ENCODE measurements at places on chromosomes 1 and 21.

DNA sequence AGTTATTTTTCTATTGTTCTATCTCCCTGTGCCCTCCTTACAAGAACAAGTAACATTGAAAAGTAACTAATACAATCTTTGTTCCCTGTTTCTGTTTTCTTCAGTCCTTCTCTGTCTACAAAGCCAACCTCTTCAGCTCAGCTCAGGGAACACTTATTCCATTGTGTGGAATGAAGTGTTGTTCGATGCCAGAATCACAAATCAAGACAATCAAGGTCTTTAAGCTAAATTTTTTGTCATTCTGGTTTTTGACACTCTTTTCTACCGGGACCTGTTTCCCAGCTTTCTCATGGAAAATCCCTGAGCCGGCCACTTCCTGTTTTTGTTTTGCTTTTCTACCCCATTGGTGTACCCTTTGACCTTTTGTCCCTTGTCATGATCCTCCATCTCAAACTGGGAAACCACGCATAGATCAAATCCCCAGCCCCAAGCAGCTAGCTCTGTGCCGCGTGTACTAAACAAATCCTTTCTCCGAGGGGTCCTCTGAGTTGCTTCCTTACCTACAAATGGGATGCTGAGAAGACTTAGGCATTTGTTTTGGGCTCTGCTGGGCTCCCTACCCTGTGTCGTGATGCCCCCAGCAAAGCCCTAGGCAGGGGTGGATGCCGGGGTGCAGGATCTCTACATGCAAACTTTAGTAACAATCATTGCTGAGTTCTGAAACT, 141.8 kb downstream of the TOMM20 start:
- DNase-seq: no peak

- no peak for DNase-seq
These were observed 2.3 kb downstream of the RSBN1 start for GRCh38 chr1:113809670-113810602.

DNA sequence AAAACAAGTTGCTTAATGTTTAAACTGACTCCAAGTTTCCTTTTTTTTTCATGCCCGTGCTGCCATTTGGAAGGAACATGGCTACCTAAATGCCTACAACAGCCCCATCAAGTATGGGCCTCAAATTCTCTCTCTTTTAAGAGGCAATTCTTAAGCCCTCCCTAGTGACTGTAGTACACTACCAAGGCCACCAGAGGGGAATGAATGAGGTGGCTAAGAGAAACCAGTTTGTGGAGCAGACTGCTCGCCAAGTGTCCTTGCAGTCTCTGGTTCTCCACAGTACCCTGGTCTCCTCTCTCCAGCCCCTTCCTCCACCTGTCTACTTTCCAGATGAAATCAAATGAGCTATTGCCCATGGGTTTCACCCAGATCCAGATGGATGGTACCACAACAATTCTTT, 1809.6 kb downstream of the BRINP3 start:
- DNase-seq: no peak

DNA sequence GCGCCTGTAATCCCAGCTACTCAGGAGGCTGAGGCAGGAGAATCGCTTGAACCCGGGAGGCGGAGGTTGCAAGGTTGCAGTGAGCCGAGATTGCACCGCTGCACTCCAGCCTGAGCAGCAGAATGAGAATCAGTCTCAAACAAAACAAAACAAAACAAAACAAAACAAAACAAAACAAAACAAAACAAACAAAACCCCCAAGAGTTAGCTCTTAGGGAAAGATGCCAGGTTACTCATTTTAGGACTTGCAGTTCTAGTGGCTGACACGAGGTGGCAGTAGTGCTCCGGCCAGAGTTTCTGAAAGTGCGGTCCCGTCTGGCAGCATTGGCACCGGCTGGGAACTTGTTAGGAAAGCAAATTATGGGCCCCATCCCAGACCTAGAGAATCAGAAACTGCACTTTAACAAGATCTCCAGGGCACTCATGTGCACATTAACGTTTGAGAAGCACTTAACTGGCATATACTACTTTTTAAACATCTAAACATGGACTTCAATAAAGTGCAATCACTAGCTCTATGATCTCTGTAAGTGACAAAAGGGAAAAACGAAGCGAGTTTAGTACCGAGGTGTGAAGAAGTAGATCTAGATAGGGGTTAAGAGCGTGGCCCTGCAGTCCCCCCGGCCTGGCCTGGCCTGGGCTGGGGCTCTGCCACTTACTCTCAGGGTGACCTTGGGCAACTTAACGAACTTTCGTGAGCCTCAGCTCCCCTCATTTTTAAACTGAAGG, 41.9 kb upstream of the TNFRSF1B start:
- peak; percentile 70 for DNase-seq

DNA sequence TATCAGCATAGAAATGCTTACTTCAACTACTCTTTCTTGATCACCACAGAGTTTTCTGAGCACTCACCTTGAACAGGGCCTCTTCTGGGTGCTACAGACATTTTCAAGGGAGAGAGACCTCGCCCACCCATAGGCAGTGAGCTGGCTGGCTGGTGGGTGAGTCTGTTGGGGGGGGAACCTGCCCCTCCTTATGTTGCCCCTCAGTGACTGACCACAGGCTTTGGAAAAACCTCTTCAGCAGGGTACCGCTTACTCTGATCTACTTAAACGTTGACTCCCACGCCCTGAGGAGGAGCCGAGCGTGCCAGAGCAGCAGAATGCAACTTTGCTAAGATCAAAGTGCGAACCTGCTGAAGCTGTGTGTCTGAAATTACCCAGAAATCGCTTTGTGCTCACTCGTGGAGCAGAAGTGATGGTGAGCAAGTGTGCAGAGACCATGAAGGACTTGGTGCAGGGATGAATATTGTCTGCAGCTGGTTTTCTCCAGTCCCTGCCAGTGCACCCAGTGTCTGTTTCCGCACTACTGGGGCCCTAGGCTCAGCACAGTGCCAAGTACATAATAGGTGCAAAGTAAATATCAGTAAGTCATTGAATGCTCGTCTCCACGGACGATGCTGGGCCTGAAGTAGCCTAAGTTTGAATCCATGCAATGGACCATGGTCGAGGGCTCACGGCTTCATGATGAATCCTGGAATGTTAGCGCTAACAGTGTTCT, 158.7 kb upstream of the IRF2BP2 start:
- DNase-seq: no peak

DNA sequence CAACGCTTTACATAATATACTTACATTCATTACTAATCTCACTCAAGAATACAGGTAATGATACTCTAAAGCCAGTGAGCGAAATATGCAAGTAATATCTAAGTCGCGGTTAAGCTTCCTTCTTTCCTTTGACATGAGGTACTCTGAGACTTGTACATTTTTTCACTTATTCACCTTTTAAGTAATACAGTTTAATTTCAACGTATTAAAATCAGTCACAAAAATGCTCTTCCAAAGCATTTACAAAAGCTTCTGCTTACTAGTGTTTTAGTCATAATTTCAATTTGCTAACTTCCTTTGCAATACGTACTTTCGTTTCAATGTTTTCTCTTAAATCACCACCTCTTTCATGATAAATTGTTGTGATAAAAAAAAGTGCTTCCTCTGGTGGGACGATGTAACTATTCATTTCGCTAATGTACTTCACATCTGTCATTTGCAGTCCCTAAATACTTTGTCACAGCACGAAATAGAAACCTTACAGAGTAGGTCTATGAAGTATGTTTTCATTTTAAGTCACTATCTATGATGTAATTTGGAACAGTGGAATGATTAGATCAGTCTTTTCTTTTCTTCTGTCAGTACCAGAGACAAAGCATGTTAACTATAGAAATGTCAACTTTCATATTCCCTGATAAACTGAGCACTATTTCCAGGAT, 34.0 kb upstream of the ADGRL4 start:
- DNase-seq: peak; percentile 6

DNA sequence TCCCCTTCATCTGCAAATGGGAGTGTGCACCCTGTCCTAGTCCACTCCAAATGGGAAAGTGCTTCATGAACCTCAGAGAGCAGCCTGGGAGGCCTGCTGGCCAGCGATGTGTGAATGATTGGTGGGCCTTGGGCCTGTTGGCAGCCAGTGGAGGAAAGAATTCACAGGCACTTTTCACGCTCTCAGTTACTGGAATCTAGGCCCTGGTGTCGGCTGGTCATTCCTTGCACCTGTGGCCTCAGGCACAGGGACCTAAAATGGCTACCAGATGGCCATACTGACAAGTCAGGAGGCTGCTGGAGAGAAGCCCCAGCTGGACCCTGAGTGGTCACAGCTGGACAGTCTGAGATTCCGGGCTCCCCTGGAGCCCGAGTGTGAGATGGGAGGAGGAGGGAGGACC, 18.4 kb upstream of the EDN2 start:
- no peak for DNase-seq

GRCh38 chr21:37849506-37850102, 66.7 kb downstream of the KCNJ6 start:
- DNase-seq: peak; percentile 95

- no peak for DNase-seq
These were observed 29.0 kb upstream of the CLDN14 start for GRCh38 chr21:36508948-36509347.

DNA sequence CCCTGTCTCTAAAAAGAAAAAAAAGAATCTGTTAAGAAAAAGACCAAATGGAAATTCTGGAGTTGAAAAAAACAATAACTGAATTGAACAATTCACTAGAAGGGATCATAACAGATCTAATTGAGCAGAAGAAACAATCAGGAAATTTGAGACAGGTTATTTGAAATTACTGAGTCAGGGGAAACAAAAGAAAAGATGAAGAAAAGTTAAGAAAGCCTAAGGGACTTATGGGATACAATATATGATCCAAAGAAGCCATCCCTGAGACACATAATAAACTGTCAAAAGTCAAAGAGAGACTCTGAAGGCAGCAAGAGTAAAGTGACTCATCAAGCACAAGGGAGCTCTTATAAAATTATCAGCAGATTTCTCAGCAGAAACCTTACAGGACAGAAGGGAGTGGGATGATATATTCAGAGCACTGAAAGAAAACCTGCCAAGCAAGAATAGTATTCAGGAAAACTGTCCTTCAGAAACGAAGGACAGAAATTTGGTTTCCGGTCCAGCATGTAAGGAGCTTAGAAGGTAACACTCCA, 44.5 kb downstream of the SLC2A1 start:
- no peak for DNase-seq

All from AG10803 (cell line).